Cerebellar nuclear complex (tissue), 1 donor: ENCODE measurements at places on chromosomes 13 and 19.

DNA sequence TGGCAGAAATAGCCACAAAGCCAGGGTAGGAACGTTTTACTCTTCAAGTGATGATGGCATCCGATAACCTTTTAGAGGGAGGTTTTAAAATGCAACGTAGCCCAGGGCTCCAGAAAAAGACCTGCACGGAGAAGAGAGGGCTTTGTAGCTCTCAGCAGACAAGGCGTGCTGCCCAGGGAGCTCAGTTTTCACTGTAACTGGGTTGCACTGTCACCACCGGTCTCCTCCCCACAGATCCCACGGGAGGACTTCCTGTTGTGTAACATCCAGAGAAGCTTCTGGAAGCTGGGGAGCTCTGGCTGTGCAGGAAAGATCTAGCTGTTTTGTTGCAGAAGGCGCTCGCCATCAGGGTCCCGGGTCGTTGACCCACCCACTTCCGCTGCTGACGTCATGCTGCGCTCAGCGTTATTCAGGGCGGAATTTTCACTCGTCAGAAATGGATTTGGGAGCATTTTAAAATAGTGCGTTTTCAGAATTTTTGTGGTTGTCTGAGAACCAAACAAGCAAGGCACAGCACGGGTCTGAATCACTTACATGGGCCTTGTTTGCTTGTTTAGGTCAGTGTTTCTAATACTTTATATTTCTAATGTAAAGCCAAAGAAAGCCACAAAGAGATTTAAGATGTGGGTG is 50.8 kb downstream of the ATP11A start:
- DNase-seq = no peak

GRCh38 chr13:80441968-80442367 is 101.0 kb upstream of the SPRY2 start:
- DNase-seq = no peak

- DNase-seq = no peak
These were observed 54.0 kb upstream of the IRS2 start for GRCh38 chr13:109840201-109840892.

DNA sequence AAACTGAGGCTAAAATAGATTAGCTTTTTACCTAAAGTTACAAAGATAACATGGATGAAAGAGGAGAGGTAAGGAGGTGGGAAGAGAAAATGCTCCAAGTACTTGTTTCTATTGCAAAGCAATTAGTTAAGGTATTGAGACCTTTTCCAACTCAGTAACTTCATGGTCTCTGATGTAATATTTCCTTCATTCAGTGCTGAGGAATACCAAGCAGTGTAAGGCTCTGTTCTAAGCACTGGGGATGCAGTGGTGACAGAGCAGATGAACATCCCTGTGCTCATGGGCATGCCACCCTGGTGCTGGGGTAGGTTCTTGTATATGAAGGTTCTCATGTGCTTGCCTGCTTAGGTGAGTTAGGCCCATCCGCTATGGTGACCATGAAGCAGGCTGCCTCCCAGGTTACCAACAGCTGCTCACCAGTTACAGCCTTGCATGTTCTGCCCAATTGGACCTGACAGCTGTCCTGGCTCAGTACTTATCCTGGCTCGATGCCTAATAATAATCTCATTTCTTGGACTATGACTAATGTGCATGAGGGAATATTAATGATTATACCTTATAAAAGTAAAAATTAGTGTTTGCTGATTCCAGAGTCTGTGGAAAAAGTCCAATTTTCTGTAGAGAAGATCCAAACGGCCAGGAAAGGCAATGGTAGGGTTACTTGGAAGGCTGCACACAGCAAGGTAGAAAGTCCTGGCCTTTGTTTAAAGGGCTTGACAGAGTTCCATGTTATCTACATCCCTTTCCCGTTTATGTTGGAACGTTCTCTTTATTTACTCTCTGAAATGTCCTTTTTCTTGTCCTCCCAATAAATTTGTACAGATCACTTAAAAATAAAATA is 48.3 kb downstream of the LATS2 start:
- DNase-seq = no peak

DNA sequence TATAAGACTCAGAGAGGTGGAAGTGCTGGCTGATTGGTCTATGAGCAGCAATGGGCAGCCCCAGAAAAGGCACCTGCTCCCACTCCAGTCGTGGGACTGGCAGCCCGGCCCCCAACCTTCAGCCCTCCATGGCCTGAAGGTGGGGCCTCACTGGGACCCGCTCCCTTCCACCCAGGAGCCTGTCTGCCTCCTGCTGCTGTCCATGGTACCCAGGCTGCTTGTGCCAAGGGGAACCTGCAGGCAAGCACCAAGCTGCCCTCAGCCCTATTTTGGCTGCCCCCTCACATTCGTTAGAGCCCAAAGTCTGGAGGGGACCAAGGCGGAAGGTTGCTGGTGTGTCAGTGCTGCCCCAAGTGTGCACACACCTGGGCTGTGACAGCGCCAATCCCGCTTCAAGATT is 2304.9 kb downstream of the PCDH9 start:
- DNase-seq = no peak

DNA sequence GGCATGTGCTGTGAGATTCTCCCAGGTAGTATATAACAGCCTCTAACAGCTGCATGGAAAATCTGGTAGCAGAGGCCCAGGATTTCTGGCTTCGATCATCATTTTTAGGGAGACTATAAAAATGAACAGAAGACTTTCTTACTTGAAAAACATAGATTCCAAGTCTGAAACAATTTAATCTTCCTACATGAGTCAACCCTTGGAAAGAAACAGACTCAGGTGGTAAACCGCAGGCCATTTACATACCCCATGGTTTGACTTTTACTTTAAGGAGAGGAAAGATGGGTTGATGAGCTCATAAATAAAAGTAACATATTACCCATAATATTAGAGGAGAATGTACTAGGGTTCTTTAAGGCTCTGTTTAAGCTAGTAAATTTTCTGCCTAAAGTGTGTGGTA is 121.6 kb downstream of the CYSLTR2 start:
- DNase-seq = no peak

- no peak for DNase-seq
These were observed 4.8 kb upstream of the ALOX5AP start for GRCh38 chr13:30730526-30730925.

GRCh38 chr19:28468701-28469459 is 744.1 kb downstream of the UQCRFS1 start:
- DNase-seq = no peak

DNA sequence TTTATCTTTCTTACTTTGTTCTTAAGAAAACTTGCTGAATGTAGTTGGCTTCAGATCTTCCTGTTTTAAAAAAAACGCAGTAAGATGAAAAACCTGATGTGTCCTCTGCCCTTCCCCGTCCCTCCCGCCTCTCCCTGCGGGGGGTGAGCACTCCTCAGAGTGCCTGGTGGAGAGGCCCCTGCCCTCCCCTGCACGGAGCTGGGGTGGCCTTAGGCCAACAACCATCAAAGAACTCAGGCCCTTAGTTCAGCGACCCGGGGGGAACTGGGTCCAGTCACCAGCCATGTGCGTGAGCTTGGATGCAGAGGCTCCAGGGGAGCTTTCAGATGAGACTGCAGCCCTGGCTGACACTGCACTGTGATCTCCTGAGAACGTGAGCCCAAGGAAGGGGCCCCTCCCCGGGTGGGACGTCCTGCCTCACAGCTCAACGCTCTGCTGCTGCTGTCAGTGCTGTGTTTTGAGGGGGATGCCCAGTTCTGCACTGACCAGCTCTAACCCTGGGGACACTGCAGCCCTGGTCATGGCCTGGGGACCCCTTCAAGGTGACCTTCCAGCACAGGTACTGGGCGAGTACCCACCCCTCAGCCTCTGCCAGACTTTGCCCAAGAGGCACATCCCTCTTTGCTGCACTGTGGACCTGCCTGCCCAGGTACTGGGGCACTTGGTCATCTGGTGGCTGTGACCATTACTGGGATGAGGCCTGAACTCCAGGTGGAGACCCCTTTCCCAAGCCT is 42.7 kb downstream of the ANKRD10 start:
- no peak for DNase-seq

- DNase-seq = no peak
These were observed 14.3 kb downstream of the DACH1 start for GRCh38 chr13:71852736-71853135.

DNA sequence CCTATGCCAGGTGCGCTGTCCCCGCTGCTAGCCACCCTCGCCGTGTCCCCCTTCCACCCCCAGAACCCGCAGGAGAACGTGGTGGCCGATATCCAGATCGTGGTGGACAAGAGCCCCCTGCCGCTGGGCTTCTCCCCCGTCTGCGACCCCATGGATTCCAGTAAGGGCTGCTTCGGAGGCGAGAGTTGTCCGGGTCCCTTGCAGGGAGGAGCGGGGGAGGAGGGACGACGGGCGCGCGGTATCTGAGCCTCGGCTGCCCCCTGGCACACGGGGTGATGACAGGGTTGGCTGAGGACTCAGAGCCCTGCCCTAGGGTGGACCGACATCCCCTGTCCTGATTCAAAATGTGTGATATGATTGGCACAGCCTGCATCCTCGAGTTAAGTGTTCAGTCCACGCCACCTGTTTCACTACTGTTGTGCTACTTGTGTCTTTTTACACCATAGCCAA is 653 bp downstream of the MVB12A start:
- no peak for DNase-seq

DNA sequence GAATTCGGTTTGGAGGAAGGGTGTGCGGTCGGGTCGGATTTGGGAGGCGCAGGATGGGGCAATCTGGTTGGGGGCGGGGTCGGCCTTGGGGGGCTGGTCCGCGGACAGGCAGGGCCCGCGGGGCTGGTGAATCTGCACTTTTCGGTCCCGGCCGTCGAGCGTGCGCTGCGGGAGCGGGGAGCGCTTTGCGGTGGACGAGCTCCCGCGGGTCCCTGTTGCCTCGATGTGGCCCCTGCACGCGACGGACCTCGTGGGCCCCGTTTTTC is 11.9 kb downstream of the PEAK3 start:
- no peak for DNase-seq

DNA sequence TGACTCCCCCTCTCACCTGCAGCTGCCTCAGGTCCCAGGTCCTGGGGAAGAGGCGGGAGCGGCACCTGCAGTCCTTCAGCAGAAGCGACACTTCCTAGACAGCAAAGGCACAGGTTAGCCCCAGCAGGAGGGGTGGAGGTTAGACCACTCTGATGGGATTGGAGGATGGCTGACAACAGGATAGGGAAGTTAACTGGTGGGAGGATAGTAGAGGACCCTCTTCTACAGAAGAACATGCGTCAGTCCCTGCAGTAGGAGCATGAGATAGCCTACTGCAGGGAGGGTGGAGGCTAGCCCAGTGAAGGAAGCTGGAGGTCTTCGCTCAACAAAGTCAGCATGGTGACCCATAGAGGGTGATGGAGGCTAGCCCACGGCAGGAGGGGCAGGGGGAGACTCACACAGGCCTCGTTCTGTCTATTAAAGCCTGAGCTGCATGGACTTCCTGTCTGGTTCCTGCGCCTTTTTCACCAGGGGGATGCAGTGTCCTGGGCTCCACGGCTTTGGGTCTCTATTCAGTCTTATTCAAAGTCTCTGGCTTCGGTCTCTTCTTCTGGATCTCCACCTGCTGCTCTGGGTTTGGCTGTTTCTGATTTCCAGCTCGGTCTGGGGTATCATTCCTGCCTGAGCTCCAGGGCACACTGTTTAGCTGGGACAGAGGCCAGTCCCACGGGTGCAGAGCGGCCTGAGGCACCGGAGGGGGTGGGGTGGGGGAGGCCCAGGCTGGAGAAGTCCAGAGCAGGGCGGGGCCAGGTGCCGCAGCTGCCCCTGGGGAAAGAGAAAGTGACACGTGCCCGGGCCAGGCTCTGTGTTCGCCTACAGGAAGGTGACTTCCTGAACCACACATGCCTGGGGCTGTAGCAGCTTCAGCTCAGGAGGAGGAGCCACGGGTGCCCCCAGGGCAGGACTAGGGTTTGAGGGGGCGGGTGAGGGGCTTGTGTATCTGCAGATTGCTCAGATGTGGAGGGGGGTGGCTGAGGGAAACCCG is 7.3 kb downstream of the IFNL3 start:
- no peak for DNase-seq

DNA sequence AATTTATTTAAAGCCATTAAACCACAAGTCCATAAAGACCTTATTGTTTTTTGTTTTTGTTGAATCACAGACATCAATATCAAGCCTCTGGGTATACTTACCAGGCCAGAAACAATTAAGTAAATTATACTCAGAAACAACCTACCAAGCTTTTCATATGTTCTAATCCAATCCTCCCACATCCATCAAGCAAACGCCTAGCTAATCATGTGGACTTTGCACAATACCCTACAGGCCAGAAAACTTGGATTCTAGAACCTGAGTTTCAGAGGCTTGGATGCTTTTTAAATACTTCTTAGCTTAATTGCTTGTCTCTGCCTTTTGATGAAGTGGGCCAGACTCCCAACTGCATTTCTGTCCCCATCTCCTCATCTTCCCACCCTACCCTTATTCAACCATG is 39.9 kb downstream of the TGDS start:
- no peak for DNase-seq

DNA sequence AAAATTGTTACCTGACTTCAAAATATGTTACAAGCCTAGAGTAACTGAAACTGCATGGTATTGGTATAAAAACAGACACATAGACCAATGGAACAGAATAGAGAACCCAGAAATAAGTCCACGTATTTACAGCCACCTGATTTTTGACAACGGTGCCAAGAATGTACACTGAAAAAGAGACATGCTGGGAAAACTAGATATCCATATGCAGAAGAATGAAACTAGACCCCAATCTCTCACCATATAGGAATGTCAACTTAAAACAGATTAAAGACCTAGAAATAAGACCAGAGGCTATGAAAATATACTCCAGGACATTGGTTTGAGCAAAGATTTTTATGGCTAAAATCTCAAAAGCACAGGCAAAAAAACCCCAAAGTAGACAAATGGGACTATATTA is 76.5 kb downstream of the LATS2 start:
- no peak for DNase-seq

DNA sequence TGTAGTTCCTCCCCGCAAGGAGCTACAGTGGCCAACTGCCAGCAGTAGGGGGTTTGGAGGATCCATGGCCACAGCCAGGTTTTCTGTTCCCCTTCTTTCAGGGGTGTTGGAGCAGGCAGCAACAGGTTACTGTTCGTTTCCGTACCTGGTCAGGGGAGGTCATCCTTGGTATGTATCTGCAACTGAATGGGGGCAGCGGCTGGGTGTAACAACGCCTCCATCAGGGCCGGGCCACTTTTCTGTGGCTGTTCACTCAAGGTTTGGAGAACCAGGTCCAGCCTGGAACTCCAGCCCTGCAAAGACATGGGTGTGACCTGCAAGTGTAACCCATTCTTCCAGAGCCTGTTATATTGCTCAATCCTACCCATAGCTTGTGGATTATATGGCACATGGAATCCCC is 732.3 kb upstream of the MIR17HG start:
- no peak for DNase-seq

GRCh38 chr19:31104451-31104850 is 244.8 kb downstream of the TSHZ3 start:
- DNase-seq = no peak

- no peak for DNase-seq
These were observed 8.8 kb upstream of the IGFL4 start for GRCh38 chr19:46049597-46049996.

- no peak for DNase-seq
These were observed 12.3 kb upstream of the DNMT1 start for GRCh38 chr19:10207026-10207425.
